Cerebellar nuclear complex (tissue), 1 donor: ENCODE measurements at places on chromosomes 5 and 9.

- DNase-seq, result no peak
Observed at GRCh38 chr5:93673316-93673954, 68.0 kb downstream of the POU5F2 start.

DNA sequence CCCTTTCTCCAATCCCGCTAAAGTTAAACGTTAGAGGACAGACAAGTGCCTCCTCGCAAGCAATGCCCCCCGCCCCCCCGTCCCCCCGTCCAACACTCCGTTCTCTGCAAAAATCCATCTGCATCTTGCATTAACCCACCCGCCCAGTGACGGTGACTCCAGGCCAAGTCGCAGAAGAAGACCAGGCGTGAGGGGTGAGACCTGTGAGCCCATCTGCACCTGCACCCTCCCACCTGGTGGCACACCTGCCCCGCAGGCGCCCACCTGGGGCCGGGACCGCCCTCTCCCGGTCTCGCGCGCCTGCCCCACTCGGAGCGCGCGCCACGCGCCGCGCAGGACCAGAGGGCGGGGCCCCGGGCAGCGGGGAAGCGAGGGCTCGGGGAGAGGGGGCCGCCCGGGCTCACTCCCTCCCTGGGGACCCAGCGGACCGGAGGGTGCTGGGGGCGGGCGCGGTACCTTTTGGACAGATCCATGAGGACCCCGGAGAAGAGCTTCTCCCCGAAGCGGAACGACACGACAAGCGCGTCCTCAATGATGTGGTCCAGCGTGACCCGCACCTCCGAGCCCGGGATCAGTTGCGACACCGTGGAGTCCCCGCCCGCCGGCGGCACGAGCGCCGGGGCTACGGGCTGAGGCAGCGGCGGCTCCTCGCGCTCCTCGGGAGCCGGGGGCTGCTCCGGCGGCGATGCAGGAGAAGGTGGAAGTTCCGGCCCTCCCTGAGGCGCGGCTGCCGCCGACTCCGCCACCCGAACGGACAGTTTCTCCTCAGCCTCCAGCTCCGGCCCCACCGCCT, 705 bp downstream of the PWWP2A start:
- DNase-seq, result no peak

GRCh38 chr9:81489046-81489445, 200.3 kb downstream of the TLE1 start:
- DNase-seq, result no peak

DNA sequence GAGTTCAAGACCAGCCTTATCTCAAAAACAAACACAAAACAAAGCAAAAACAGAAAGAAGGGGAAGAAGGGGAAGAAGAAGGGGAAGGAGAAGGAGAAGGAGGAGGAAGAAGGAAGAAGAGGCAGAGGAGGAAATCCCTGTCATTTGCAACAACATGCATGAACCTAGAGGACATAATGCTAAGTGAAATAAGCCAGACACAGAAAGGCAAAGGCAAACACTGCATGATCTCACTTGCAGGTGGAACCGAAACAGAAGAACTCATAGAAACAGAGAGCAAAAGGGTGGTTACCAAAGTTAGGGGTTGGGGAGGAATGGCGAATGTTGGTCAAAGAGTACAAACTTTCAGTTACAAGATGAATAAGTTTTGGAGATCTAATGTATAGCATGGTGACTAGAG, 135.4 kb downstream of the UGCG start:
- no peak for DNase-seq

GRCh38 chr9:124005029-124005771, 6.4 kb upstream of the LHX2 start:
- no peak for DNase-seq
